ENCODE measurements at places on chromosomes 4 and X. TPM values are rescaled to one million over a fixed set of nuclear protein-coding genes. Genes with fewer than 3 reads are reported as not detected.

The DCHS2 gene
- 97.4 TPM for total RNA-seq

DNA sequence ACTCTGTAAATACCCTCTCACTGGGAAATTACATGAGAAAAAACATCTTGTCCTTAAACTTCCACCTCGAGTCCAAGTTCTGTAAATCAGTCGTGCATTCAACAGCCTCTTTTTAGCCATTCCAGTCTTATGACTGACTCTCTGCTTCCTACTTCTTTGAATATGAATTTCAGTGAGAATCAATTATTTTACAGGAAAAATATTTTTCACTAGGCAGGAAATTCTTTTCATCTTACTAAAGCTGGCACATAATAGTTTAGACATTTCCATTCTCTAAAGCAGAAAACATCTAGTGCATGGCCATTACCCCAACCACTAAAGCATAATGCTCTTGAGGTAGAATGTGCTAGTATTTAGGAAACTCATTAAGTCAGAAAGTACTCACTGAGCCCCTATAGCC is 565.7 kb upstream of the FAT1 start:
- no peak for DNase-seq

DNA sequence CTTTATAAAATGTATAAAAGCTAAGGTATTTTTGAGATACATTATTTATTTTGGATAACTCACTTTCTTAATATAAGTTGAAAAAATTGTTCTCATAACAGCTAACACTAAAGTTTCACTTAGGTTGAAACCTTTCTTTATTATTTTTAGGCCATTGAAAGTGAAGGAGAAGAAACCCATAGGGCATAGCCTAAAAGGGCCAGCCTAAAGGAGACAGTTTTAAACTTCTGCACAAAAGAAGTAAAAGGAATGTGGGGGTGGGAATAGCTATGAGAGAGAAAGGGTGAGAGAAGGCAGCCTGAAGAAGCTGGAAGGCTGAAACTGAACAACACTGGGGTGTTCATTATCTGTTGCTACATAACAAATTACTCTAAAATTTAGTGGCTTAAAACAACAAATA is 57.6 kb upstream of the RAPGEF2 start:
- no peak for DNase-seq

DNA sequence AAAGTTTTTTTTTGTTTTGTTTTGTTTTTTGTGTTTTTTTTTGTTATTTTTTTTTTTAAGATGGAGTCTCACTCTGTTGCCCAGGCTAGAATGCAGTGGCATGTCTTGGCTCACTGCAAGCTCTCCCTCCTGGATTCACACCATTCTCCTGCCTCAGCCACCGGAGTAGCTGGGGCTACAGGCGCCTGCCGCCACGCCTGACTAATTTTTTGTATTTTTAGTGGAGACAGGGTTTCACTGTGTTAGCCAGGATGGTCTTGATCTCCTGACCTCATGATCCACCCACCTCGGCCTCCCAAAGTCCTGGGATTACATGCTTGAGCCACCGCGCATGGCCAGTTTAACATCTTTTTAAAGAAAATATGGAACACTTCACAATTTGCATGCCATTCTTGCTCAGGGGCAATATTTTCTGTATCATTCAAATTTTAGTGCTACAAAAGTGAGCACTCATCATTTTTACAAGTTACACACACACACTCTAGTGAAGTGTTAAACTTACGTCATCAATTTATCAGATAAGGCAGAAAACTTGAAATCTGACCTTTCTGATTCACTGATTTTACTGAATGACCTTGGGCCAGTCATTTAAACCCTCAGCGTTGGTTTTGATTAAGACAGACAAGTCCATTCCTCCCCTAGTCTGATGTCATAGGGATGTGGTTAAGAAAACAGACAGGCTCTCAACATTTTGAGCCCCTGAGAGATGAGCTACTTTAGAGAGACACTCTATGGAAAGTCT is 61.2 kb downstream of the TRIM2 start:
- DNase-seq: no peak

The UBE2A gene
- total RNA-seq: 56.3 TPM

DNA sequence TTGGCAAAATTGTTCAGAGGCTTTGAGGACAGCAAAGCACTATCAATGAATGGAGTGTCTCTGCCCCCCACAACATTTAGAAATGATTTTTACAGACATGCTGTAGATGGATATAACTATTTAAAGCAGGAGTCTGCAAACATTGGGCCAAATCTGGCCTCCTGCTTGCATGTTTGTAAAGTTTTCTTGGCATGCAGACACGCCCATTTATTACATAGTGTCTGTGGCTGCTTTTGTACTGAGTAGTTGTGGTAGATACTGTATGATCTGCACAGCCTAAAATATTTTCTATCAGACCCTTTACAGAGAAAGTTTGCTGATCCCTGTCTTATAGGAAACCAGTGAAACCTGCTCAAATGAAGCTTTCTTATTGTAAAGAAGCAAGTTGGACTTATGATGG is 45.5 kb upstream of the PHEX start:
- no peak for DNase-seq

- no peak for DNase-seq
These were observed 209.7 kb upstream of the FAM47A start for GRCh38 chrX:34341814-34342213.

The ZMAT1 gene
- 5.2 TPM for total RNA-seq

GRCh38 chr4:171308661-171309060 is 504.5 kb upstream of the GALNTL6 start:
- no peak for DNase-seq

- DNase-seq: no peak
These were observed 230.8 kb downstream of the TMEM47 start for GRCh38 chrX:34426334-34426733.

The TEX13D gene
- not detected for total RNA-seq

GRCh38 chr4:113636438-113636818 is 125.1 kb downstream of the CAMK2D start:
- no peak for DNase-seq

The DOK7 gene
- total RNA-seq: 5.1 TPM

The HTRA3 gene
- 0.64 TPM for total RNA-seq

DNA sequence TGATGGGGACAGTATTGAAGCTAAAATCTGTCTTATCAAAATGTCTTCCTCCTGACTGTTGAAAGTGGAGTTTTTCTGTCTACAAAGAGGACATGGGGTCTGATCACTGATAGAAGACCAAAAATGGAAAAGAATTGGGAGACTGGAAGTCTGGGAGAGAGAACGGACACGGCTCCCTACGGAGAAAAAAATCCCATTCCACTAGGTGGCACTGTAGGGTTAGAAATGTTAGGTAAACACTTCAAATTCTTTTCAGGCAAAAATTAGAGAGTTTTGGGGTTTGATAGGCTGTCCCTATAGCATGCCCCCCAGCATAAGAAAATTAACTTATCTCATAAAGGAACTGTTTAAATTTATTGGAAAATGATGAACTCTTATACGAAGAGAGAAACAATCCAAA is 200.5 kb downstream of the FAM133A start:
- peak; percentile 15 for DNase-seq

The C4orf50 gene
- total RNA-seq: 0.56 TPM

- peak; percentile 65 for DNase-seq
These were observed 48.8 kb downstream of the CLDN34 start for GRCh38 chrX:10015723-10016518.

The MAGEA4 gene
- total RNA-seq: not detected

The TMEM144 gene
- total RNA-seq: not detected

The UCHL1 gene
- 1,012 TPM for total RNA-seq

GRCh38 chrX:68953331-68953730 is 124.5 kb downstream of the EFNB1 start:
- no peak for DNase-seq

GRCh38 chr4:78370631-78371372 is 180.8 kb upstream of the ANXA3 start:
- DNase-seq: no peak

- DNase-seq: no peak
These were observed 13.3 kb upstream of the FAM47E start for GRCh38 chr4:76238236-76238635.

The H2AZ1 gene
- 246 TPM for total RNA-seq
